ENCODE measurements at places on chromosomes 5 and 9.

GRCh38 chr9:122116040-122116439 is 22.9 kb upstream of the TTLL11 start:
- no peak for DNase-seq

DNA sequence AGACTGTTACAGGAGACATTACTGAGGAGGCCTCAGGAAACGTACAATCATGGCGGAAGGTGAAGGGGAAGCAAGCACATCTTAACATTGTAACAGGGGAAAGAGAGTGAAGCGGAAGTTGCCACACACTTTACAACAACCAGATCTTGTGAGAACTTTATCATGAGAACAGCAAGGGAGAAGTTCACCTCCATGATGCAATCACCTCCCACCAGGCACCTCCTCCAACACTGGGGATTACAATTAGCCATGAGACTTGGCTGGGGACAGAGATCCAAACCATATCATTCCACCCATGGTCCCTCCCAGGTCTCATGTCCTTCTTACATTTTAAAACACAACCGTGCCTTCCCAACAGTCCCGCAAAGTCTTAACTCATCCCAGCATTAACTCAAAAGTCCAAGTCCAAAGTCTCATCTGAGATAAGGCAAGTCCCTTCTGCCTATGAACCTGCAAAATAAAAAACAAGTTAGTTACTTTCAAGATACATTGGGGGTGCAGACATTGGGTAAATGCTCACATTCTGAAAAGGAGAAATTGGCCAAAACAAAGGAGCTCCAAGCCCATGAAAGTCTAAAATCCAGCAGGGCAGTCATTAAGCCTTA is 138.3 kb downstream of the TMEM161B start:
- DNase-seq, result no peak

DNA sequence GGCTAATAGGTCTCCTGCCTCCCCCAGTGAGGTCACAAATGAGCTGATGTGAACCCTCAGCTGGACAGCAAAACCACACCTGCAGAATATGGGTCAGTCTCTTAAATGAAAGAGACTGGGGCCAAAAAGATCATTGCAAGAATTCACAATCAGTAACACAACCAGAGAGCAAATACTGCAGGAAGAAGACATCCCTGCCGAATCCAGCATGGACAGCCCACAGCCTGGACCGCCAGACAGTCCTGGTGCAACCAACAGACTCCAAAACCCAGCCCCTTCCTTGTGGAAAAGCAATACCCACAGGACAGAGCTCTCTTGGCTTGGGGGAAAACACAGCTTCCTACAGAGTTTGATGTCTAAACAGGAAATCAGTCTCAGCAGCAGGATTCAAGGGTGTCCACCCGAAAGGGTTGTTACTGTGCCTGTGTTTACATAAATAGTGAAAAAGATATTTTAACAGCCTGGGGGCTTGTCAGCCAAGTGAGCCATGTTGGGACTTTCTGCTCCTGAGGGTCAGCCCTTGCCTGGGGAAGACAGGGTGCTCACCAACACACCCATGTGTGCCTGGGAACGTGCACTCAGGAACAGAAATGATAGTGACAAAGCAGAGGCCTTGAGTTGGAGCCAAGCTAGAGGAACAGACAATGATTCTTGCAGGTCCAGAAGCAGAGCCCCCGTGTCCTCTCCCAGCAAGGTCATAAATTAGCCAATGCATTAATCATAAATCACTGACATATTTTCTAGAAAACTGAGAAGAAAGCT is 106.2 kb downstream of the SEMA5A start:
- DNase-seq, result no peak

DNA sequence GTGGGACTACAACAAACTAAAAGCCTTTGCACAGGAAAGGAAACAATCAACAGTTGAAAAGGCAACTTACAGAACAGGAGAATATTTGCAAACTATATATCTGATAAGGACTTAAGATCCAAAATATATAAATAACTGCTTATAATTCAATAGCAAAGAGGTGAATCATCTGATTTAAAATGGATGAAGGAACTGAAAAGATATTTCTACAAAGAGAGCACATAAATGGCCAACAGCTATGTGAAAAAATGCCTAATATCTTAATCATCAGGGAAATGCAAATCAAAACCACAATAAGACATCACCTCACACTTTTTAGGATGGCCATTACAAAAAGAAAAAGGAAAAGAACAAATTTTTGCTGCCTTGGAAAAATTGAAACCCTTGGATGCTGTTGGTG is 100.4 kb downstream of the LURAP1L start:
- peak; percentile 21 for DNase-seq

GRCh38 chr5:62100201-62100600 is 205.8 kb upstream of the KIF2A start:
- DNase-seq, result no peak

GRCh38 chr5:177404641-177405179 is 4.2 kb upstream of the PFN3 start:
- DNase-seq, result no peak

DNA sequence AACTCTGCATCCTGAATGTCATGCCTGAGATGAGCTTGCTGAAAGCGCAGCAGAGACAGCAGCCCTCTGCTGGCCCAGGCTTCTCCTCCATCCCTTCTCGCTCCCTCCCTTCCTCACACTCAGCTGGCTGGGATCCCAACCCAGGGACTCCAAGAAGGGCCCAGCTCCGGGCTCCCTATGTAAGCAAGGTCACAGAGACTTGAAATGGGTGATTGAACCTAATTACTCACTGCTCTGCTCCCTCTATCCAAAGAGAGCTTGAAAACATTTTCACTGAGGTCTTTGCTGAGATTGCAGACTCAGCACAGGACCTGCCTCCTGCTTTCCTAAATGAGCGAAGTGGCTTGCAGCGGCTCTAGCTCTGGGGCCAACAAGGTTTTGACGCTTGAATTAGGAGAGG is 42.8 kb downstream of the RAPGEF1 start:
- no peak for DNase-seq

- no peak for DNase-seq
Measured at GRCh38 chr9:6640268-6641051, 5.1 kb downstream of the GLDC start.

- DNase-seq, result peak; percentile 93
Measured at GRCh38 chr9:115204904-115205453, 87.0 kb upstream of the TNC start.

DNA sequence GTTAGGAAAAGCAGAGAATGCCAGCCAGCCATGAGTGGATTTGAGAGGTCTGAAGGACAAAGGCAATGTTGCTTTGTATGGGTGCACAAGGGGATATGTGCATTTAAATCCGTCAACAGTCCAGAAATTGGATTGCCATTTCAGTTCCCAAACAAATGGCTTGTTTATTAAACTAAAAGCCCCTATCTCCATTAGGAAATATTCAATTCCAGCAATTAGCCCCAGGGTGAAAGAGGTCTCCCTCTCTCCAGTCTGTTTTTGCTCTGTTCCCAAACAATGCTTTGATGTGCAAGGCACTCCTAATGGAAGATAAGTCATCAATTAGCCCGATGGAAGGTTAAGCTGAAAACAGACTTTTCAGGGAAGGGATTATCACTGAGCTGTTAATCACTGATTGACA is 101.3 kb downstream of the C9orf152 start:
- no peak for DNase-seq

DNA sequence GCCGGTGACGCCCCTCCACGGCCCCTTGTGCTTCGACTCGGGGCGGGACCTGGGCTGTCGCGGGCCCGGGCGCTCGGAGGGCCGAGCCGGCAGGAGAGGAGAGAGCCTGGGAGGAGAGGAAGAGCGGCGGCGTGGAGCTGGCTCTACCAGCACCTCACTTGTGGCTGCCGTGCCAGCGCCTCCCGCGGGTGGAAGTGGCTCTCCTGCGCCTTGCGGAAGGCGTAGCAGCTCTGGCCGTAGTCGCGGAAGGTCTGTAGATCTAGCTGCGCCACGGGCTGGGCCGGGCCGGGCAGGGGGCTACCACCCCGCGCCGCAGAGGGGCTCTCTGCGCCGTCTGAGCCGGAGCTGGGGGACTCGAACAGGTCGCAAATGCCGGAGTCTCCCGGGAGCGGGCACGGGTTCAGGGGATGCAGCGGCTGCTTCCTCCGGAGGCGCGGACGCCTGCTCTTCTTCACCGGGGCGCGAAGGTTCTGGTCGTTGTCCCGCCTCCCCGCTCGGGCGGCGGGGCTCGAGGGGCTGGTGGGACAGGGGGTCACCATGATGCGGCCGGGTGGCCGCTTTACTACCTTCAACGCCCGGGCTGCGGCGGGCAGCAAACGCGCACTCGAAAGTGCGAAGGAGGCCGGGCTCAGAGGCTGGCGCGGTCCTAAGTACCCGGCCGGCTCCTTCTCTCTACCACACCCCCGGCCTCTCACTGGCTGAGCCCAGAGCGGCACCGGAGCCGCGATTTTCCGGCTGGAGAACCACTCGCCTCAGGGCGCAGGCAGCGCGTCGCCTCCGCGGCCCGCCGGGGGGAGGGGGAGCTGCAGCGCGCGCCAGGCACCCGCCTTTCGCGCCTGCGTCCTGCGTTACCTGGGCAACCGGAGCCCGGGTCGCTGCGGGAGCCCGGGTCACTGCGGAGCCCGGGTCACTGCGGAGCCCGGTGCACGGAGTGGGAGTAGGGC is at the start of gene CCNO:
Gene CCNO (minus strand): TSS at position 624 of the 944 bp plus-strand sequence. CDS start 85 bp downstream, at position 539.
- no peak for DNase-seq

DNA sequence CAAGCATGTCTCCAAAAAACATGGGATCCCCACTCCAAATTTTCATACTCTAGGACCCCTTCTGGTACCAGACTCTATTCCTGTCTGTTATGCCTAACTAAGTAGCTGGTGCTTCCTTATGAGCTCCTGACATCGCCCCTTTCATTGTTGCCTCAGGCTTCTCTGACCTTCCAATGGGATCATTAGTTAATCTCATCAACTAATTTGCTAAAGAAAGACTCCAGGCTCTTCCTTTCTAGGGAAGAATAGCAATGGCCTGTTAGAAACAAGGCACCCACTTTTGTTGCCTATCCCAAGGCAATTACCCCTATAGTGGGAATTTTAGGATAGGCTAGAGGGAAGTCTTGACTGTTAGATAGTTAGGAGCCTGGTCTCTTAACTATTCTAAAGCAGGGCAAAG is 369.5 kb downstream of the MLLT3 start:
- no peak for DNase-seq

GRCh38 chr5:111548992-111549649 is 36.8 kb upstream of the STARD4 start:
- DNase-seq, result no peak

DNA sequence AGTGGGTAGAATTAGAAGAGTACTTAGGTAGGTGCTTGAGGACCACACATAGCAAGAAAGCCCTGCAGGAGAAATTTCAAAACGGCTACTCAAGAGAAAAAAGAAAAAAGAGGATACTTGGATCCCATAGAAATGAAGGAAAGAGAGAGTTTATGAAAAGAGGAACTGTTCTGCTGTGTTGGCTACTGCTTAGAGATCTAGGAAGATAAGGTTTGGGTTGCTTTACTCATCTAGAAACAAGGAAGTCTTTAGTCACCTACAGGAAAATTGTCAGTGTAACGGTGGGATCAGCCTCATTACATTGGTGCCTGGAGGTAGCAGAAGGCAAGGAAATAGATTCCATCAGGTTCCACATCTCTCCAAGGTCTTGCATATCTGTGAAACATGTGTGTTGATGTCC is 14.8 kb upstream of the C5orf46 start:
- no peak for DNase-seq

DNA sequence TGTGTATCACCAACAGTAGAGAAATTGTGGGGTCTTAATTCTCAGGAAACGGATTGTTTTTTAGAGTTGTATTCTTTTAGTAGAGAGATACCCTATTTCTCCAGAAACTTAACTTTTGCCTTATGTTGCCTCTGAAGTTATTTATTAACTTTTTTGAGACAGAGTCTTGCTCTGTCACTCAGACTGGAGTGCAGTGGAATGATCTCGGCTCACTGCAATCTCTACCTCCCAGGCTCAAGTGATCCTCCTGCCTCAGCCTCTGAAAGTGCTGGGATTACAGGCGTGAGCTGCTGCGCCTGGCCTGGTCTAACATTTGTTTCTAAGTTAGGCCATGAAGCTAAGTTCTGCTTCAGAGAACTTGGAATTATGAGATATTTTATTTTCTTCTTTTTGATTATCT is 75.0 kb downstream of the CFAP95 start:
- DNase-seq, result no peak

DNA sequence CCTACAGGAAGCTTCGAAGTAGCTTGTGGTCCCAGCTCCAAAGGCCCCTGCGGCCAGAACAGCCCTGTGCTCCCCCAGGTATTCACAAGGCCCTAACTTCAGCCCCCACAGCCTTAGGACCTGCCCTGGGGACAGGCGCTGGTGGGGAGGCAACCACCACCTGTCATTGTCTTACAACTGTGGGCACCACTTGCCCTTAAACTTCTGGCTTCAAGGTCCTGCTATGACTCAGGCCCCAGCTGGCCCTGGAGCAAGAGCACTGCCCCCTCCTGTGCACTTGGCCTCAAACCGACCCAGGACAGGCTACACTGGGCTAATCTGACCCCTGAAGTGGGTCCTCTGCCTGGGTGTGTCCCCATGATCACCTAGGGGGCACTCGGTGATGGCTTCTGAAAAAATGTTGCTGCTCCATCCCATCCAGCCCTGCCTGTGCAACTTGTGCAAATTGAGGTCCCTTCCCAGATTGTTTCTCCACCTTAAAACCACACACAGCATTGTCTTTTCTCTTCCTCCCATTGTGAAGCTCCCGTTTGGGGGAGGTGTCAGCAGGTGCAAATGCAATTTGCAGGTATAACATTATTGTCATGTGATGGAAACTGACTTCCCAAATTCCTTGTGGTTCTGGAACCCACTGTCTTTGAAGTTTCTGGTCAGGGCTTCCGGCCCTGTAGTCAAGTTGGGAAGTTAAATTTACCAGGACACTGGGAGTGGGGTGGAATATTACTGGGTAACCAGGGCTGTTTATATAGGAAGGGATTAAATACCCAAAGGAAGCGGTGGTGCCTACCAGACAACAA is 1.1 kb upstream of the PROB1 start:
- no peak for DNase-seq

DNA sequence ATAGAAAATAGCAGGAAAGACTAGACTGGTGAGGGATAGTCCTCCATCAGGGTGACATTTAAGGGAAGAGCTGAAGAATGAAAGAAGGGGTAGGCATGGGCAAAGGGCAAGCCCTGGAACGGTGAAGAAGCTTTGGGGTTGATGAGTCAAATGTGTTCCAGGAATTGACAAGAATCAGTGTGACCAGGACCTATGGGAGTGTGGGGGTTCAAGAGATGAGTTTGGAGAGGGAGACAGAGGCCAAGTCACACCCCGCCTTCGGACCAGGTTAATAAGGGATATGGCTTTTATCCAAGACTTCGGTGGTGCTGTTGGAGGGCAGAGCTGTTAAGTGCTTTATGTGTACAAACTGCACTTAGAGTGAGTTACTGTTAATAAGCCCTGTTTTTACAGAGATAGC is 920 bp downstream of the PMPCA start:
- no peak for DNase-seq

DNA sequence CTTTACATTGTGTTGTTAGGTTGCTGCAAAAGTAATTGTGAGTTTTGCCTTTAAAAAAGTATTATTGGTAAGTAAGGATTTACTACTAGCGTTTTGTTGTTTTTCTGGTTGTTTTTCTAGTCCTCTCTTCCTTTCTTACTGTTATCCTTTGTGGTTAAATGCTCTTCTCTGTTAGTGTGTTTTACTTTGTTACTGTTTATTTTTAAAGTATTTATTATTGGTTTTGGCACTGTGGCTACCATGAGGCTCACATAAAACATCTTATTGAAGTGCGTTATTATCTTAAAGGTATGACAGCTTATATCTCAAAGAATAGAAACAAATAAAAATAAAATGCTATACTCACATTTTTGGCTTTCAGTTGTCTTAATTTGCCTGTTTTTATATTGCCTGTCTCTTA is 17.6 kb downstream of the DMXL1 start:
- no peak for DNase-seq
